ENCODE measurements at places on chromosomes 5 and 9.
A peak's percentile ranks its signal among the peaks of the same experiment; 100 is the strongest.

GRCh38 chr9:86168256-86168655 is 68.9 kb upstream of the GOLM1 start:
- no peak for DNase-seq

GRCh38 chr9:87656485-87656884 is 69.4 kb upstream of the CTSL start:
- DNase-seq, result no peak

- DNase-seq, result no peak
Measured at GRCh38 chr9:4540425-4540824, 50.2 kb downstream of the SLC1A1 start.

GRCh38 chr5:96962540-96962991 is 26.7 kb downstream of the LNPEP start:
- no peak for DNase-seq

DNA sequence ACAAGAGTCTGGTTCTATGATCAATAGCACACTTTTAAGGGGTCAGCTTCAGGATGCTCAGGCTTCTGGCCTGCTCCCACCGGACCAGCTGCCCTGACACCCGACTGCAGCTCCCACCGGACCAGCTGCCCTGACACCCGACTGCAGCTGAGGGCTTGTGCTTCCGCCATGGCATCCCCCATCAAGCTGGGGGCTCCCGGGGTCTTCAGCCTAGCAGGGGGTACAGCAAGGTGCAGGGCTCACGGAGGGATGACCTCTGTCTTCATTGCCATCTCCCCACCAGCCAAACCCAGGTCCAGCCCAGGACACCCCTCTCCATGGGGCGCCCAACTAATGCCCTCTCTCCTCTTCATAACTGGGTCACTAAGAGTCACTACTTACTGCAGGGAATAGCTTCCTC is 1.9 kb downstream of the FLT4 start:
- DNase-seq, result no peak

GRCh38 chr5:55232271-55232984 is 980 bp downstream of the CCNO start:
- no peak for DNase-seq

DNA sequence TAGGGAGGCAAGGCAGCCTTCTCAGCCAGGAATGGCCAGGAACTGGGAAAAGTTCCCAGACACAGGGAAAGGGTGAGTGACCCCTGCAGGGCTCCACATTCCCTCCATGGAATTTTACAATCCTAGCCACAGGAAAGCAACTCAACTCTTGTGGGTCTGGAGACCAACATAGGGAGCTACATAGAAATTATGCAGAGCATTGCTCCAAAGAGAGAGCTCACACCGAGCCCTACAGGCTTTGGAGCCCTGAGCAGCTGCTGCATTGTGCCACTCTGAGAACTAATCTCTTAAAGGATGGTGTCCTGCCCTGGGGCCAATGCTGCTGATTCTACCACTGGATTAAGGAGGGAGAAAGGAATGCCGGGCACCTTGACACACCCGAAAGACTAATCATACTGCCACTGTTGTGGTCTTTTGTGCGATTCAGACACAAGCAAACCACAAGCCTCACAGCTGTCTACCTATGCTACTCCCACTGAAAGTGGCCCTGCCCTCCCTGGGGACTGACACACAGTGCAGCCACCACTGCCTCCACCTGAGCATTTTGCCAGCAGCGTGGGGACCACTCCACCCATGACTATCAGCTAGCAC is 1089.8 kb upstream of the NUDT12 start:
- no peak for DNase-seq

GRCh38 chr9:129374651-129375050 is 196.6 kb upstream of the IER5L start:
- DNase-seq, result no peak

DNA sequence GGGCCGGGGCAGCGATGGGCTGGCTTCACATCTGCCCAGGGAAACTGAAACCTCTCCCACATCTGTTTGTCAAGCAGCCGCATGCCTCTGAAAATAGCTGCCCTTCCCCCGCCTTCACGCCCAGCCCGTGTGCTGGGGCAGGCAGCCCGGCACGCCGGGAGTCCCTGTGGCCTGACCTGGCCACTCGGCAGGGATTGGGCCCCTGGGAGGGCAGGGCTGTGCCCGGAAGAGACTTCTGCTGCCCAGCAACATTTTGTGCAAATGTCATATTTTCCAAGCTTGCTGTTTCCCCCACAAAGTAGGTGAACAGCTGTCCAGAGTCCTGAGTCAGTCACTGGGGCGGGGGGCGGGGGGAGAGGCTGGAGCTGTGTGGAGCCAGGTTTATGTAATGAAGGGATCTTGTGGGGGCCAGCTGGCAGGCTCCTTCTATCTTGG is 8.2 kb downstream of the COL27A1 start:
- no peak for DNase-seq

DNA sequence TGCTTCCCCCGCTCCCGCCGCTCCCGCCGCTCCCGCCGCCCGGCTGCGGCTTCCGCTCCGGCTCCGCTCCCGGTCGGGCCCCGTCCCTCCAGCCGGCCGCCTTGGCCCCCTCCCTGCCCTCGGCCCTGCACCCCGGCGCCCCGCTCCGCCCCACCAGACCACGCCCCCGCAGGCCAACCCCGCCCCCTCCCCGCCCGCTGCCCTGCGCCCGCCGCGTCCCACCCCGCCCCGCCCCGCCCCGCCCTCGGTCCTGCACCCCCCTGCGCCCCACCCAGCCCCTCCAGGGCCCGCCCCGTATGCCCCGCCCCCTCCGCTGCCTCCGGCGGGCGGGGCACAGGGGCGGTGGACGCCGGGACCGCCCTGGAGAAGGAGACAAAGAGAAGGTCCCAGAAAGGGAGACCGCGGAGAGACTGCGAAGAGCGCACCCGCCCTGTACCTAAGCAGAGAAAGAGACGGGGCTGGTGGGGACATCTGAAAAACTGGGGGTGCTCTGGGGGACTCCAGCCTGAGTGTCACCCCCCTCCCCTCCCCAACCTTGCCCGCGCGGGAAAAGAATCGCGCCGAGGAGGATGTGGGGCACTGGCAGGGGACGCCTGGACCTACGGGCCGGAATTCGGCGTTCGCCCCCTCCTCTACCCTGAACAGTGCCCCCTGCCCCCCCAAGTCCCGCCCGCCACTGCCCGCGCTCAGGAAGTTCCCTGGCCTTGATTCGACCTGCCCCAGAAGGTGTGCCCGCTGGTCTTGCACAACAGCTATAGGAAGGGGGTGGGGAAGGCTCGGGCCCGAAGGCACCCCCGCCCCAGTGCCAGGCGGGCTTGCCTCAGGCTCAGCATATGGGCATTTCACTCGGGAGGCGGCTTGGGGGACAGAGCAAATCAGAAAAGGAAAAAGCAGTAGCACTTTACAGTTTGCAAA is 42.8 kb upstream of the STXBP1 start:
- peak; percentile 65 for DNase-seq

- no peak for DNase-seq
Measured at GRCh38 chr5:14445013-14445412, 136.6 kb upstream of the OTULINL start.

DNA sequence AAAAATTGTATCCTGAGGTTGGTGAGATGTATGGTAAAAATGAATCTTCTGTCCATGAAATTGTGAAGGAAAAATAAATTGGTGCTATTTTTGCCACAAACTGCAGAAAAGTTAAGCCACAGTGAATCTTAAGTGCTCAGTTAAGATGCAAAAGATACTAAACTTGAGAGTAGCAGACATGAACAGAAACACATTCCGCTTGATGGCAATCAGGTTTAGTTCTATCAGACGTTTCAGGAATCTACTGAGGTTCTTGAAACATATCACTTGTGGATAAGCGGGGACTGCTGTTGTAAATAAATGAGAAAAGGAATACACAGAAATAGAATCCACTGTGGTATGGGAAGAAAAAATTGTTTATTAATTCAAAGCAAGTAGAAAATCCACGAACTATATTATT is 311.2 kb upstream of the PRR16 start:
- DNase-seq, result no peak

GRCh38 chr5:151087486-151087885 is 6.7 kb upstream of the TNIP1 start:
- DNase-seq, result no peak

GRCh38 chr9:4750023-4750673 is 9.1 kb upstream of the AK3 start:
- DNase-seq, result no peak

- DNase-seq, result no peak
Measured at GRCh38 chr5:6737043-6737941, 24.1 kb downstream of the TENT4A start.

GRCh38 chr9:20524776-20525175 is 97.5 kb downstream of the MLLT3 start:
- DNase-seq, result no peak

DNA sequence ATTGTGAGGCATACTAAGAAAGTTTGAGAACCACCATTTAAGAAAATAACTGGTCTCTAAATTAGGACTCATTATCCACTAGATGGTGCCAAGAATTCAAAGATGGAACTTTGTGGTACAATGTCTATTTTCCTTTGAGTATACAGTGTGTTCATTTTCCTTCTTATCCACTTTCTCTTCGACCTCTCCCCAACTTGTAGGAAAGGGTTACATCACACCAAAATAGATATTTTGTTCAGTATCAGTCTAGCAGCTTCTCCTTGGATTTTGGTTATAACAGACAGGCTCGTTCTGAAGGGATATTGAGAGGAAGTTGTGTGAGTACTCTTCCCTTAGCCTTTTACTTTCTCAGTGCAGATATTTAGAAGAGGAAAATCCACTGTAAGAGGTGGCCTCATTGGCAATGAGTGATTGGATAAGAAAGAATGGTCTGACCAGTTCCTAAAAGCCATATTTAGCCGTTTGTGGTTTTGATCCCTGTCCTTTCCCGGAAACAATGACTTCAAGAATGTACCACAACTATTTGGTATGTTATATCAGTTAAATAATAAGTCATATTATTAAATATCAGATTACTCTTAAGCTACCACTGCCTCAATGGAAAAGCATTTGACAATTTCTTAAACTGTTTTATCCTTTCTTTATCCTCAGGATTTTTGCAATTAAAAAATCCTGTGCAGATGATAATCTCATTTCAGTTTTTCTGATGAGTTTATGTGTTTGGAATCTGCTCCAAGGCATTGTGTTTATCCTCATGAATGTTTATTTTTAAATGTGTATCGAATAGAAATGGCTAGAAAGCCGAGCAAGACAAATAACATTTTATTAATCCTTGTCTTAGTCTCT is 69.0 kb upstream of the GRAMD2B start:
- DNase-seq, result no peak

- DNase-seq, result no peak
Measured at GRCh38 chr9:81370650-81371049, 318.7 kb downstream of the TLE1 start.

DNA sequence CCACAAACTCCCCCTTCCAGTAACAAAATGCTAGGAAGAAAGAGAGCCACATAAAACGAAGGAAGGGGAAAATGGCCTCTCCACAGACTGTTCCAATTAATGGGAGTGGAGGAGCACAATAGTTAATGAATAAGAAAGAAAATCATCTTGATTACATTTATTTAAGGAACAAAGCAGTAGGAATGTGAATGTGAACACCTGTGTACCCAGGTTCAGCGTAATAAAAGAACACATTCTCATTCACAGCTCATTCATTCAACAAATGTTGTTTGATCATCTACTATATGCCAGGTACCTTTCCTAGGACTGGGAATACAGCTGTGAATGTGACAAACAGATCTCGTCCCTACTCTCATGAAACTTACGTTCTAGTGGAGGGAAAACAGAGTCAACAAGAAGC is 35.7 kb downstream of the SIL1 start:
- DNase-seq, result no peak

DNA sequence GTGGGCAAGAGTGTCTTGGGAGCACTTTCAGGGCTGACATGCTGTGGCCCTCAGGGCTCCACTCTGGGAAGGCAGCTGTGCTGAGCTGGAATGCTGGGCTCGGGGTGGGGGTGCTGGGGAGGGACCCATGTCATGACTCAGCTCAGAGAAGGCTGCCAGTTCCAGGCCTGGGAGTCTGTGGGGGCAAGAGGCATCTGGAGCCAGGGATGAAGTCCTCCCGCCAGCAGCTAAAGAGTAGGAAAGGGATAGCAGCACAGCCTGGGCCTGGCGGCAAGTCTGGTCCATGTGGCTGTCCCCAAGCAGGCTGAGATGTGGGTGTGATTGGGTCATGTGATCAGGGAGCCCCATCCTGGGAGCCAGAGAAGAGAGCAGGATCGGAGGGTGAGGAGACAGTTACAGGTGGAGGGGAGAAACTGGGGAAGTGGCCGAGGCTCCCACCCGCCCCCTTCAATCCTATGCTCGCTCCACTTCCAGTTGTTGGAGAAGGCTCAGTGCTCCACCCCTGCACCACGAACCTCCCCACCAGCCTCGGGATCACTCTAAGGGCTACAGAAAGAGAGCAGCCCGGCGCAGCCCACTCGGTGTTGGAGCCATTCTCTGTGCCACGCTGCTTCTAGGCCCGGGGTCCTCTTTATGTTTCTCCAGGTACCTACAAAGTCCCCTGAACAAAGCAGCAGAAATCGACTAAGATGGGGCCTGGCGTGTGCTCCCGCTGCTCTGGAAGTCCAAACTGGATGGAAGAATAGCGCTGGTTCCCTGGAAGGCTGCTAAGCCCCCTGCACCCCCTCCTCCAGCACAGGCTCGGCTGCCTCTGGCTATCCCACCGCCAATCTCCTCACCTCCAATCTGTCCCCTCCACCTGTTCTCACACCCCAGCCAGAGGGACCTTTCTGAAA is 12.0 kb downstream of the PDGFRB start:
- DNase-seq, result no peak

DNA sequence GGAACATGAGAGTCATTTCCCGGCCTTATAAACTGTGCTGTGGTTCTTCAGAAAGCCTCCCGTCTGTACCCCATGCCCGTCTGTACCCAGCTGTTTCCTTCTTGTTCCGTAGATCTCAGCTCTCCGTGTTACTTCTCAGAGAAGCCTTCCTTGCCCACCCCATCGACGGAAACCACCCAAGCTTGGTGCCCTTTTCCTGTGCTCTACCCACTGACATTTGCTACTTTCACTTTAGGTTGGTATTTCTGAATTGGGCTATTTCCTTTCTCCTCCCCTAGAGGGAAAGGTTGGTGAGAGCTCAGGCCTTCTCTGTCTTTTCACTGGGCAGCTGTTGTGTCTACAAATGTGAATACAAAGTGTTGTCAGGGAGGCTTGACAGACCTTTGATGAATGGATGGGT is 764.5 kb upstream of the ADAMTS16 start:
- no peak for DNase-seq

GRCh38 chr9:121703014-121703734 is 51.7 kb downstream of the DAB2IP start:
- DNase-seq, result no peak

DNA sequence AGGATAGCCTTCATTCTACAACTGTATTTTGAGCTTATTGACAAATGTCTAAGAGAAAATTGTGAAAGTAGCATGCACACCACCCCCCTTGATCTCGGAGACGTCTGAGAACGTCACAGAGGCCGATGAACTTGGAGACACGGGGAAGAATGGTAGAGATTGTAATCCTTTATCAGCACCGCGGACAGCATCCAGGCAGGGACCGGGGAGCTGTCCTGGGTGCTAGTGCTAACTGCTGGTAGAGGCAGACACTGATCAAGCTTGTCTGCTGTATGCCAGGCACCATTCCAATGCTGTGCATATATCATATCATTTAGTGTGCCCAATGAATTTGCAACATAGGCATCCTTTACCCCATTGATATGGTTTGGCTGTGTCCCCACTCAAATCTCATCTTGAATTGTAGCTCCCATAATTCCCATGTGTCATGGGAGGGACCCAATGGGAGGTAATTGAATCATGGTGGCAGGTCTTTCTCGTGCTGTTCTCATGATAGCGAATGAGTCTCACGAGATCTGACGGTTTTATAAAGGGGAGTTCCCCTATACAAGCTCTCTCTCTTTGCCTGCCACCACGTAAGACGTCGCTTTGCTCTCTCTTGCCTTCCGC is 98.8 kb downstream of the LHX2 start:
- DNase-seq, result peak; percentile 19

All from effector memory CD8-positive, alpha-beta T cell (primary cell).